ENCODE measurements at places on chromosomes 2 and 18.

DNA sequence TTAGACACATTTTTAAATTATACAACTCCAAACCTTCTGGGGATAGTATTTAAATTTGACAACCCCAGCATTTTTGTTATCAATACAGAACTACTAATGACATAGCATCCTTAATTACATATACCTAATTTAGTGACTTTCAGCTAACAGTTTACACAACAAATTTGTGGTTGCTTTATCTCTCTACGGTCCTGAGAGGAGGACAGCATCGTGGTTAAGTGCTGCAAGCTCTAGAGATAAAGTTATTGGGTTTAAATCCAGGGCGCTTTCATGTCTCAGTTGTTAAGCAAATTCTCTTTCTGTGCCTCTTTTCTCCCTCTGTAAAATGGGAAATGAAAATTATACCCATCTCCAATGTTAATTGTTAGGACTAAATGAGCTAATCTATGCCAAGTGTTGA is 129.3 kb downstream of the METTL4 start:
- DNase-seq = no peak

DNA sequence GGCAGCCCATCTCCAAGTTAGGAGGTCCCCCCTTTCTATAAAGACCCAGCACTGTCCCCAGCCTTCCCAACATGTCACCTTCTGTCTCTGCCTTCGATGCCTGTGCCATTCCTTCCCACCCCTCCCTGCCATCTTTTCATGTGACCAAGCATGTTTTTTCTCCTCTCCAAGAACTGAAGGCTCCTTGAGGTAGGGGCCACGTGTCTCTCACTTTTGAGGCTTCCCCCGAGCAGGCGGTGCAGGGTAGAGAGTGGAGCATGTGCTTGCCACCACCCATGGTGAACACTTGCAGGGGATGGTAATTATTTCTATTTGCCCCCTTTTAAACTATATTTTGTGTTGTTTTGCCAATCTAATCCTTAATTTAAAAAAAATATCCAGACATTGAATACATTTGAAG is 168.4 kb downstream of the ACKR3 start:
- no peak for DNase-seq

GRCh38 chr2:6793371-6793770 is 72.3 kb downstream of the CMPK2 start:
- DNase-seq = no peak

- DNase-seq = no peak
Observed at GRCh38 chr2:203437511-203437910, 97.6 kb downstream of the RAPH1 start.

GRCh38 chr18:65363911-65364632 is 386.7 kb upstream of the CDH7 start:
- DNase-seq = no peak

All from stimulated activated CD4-positive, alpha-beta T cell treated with anti-CD3 and anti-CD28 coated beads, TNF-alpha, amount 100 ng/mL, for 1 hour (primary cell).